ENCODE measurements at places on chromosomes 7 and 10.

GRCh38 chr7:149004405-149005370 is 23.6 kb downstream of the PDIA4 start:
- DNase-seq, result no peak

- DNase-seq, result peak; percentile 22
Observed at GRCh38 chr7:36216063-36216684, 63.1 kb downstream of the EEPD1 start.

- DNase-seq, result no peak
Observed at GRCh38 chr10:23318359-23318758, 26.2 kb downstream of the C10orf67 start.

- DNase-seq, result peak; percentile 55
Observed at GRCh38 chr10:5659702-5660528, 6.5 kb downstream of the ASB13 start.

DNA sequence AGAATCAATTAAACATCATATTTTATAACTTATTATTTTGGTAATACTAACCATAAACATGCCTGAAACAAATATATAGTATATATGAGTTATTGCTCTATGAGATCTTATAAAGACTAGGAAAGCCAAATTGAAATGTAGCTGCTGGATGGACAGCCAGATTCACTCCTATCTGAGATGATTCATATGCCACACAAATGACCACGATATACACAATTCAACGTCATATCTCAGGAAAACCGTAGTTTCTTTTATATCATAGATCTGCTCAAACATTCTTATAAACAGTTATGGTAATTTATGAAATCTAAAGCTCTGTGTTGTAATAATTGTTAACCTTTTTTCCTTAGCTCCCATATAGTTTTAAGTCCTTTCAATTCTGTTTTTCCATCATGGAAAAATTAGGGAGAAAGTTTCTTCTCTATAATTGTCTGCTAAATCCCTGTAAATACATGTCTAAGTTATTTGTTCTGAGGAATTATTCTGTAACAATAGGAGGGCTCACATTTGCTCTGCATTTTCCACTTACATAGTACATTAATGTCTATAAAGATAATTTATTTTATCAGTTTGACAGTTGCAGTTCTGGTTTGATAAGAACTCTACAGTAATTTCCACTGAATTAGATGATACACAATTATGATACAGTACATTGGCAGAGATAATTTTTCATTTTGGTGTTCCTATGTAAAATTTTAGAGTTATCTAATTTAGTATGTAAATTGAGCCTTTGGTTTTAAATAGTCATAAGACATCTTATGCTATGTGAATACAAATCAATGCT is 42.7 kb downstream of the GNAT3 start:
- no peak for DNase-seq

DNA sequence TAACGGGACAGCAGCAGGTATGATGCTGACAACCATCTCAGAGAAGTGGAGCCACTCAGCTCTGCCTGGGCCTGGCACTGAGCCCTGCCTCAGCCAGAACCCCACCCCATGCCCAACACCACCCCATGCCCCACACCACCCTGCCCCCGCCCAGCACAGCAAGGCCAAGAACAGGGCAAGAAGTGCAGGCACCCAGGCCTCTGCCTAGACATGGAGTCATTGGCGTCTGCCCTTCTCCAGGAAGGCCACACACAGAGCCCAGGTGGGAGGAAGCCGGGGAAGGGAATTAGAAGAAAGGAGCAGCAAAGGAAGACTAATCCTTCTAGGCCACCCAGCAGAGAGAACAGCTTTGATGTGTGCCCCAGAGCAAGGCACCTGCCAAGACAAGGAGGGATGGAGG is 18.9 kb downstream of the CAMK2G start:
- DNase-seq, result no peak

- DNase-seq, result no peak
Observed at GRCh38 chr7:158395780-158396278, 191.8 kb downstream of the PTPRN2 start.

DNA sequence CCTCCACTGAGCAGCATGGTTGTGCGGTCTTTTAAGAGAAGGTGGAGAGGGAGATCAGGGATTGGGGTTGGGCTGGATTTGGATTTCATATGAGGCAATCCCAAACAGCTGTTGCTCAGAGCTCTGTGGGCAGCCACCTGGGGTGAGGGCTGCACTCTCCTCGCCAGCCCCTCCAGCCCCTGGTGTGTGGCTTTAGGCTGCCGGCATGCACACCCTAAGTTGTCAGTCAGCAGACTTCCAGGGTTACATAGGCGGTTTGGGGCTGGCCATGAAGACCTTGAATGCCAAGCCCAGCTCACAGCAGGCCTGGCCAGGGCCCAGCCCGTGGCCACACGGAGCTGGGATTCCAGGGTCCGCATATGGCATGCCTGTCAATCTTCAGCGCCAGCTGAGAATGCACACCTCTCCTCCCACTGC is 54.8 kb downstream of the ZMIZ1 start:
- no peak for DNase-seq

- no peak for DNase-seq
Observed at GRCh38 chr10:7787150-7787856, 490 bp downstream of the KIN start.

DNA sequence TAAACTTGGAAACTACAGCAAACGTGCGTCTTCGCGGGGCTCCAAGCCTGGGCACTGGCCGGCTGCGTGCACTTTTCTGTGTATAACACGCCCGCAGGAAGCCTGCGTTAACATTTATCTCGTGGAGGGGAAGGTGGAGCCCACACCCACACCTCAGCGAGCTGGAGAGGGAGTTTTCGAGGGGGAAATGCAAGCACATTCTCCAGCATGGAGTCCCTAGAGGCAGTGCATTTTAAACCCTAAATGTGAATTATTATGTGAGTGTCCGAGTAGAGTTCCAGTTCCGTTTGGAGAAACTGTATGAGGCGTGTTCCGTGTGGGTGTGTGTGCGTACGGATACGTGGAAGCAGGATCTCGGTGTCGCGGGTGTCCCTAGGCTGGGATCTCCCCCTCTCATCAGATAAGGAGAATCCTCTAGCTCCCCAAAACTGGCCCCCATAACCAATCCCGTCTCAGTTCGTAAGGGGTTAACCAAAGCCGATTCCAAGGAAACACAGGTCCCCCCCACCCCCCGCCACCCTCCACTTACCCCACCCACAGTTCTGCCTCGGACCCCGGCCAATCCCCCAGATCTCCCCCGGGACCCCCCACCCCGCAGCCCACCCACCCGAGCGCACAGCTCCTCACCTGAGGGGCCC is 403 bp downstream of the CDK6 start:
- DNase-seq, result peak; percentile 20

GRCh38 chr7:29457565-29458011 is 106.0 kb upstream of the PRR15 start:
- peak; percentile 30 for DNase-seq

DNA sequence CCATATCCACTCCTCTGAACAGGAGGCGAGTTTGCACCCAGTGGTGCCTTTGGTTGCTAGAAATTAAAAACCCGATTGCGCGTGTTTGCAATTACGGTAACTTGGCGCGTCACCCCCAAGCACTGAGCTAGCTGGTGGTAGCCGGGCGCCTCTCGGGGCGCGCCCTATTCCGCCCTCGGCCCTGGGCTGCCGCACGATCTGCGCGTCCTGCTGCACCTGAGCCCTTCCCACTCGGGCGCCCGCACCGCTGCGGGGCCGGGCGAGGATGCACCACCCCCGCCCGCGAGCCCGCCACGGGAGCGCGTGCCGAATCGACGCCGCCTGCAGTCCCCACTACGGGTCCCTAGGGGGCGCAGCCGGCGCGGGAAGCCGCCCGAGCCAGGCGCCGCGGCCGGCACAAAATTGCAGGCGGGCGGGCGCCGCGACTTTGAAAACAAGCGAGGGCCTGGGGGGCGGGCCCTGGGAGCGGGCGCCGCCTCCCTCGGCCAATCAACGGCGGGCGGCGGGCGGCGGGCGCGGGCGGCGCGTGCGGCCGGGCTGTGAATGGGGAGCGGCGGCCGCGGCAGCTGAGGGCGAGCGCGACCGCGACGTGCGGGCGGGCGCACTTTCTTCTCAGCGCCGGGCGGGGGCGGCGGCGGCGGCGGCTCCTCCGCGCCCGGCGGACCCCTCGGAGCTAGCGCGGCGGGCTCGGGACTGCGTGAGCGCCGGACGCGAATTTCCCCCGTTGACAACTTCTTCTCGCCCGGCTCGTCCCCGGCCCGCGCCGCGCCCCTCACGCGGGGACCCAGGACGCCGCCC is at the start of gene SDK1:
TSS of gene SDK1 (plus strand) at position 602 of the 798 bp plus-strand sequence. CDS start 335 bp downstream, outside the sequence.
- DNase-seq, result peak; percentile 92

- no peak for DNase-seq
Observed at GRCh38 chr7:91579837-91580236, 300.7 kb downstream of the MTERF1 start.

DNA sequence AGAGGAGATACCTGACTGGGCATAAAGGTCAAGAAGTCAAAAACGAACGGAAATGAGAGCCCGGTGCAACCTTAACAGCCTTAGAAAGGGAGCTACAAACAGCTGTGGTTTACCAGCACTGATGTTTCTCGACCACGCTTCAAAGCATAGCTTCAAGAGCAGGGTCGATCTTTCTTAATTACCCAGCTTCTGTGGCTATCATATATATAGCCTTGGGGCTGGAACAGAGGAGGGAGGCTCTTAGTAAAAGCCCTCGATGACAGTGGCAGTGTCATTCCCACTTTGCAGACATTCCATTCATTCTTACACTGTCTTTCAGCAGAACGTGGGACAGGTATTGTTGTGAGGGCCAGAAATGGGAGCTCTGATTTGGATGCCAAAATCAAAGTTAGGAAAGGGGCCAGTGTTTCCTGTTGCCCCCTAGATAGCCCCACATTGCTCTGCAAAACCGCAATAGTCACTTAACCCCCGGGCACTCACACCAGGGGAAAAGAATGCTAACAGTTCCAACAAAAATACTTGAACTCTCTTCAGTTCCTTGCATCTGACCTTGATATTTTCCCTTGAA is 141.5 kb downstream of the MTPAP start:
- no peak for DNase-seq

- DNase-seq, result peak; percentile 85
Observed at GRCh38 chr7:42338231-42338915, 101.4 kb upstream of the GLI3 start.

GRCh38 chr7:157558875-157559595 is 222.2 kb downstream of the DNAJB6 start:
- DNase-seq, result no peak

- DNase-seq, result no peak
Observed at GRCh38 chr7:2553831-2554581, 1.3 kb downstream of the BRAT1 start.

- no peak for DNase-seq
Observed at GRCh38 chr7:44966731-44967538, 11.9 kb downstream of the MYO1G start.

DNA sequence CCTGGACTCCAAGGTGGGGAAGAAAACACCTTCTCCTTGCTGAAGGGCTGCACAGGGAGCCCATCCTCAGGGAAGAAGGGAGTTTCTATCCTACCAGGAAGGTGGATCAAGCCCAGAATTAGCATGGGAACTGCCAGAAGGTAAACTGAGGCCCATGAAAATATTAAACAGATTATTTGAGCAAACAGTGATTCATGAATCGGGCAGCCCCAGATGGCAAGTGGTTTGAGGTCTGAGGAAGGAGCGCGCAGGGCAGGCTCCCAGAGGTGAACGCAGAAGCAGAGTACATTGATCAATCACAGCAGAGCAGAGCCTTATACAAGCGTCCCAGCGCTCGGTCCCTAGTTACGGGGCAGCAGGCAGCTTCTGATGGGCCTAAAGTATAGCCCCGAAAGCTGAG is 35.8 kb upstream of the PROSER2 start:
- DNase-seq, result no peak

DNA sequence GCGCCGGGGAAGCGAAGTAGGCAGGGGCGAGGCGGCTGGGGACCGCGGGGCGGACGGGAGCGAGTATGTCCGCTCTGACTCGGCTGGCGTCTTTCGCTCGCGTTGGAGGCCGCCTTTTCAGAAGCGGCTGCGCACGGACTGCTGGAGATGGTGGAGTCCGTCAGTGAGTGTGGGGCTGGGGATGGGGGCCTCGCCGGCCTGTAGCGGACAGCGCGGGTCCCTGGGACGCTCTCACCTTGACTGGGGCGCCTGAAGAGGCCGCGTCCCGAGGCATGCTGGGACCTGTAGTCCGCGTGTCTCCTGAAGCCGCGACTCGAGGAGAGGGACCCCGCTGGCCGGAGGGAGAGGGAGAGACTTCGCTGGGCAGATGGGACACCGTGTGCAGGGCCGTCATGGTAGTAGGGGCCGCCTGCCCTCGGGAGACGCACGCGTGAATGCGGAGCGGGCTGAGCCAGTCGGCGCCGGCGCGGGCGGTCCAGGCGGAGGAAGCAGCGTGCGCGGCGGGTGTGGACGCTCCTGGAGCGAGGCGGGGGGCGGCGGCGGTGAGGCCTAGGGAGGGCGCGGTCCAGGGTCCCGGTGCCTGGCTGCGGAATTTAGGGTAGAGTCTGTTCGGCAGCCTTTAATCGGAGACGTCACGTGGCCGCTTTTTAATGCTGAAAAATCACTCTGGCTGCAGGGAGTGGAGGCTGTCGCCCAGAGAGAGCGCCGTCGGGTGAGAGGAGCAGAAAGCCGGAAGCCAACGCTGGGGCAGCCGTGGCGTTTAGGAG is at the start of gene NDUFB2:
TSS of gene NDUFB2 (plus strand) at position 29 of the 767 bp plus-strand sequence. CDS start at position 66, 37 bp downstream.
- DNase-seq, result peak; percentile 74

- peak; percentile 76 for DNase-seq
Observed at GRCh38 chr10:22816298-22816653, 101.9 kb upstream of the PIP4K2A start.

GRCh38 chr7:41624818-41625217 is 78.1 kb downstream of the INHBA start:
- peak; percentile 54 for DNase-seq

DNA sequence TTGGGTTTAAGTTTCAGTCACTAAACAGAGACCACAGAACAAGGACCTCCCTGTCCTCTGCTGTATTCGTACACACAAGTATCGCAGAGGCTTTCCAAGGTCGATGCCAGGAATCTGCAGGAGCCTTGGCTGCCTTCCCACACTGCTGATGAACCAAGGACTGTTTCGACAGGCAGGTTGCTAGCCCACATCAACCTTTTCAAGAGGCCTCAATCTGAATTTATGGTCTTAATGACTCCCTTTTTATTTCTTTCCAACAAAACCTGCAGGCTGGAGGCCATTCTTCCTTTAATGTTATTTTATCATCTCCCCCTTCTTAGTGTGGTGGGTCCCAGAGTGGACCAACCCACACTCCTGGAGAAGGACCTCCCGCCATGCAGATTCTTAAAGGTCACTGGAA is 45.6 kb downstream of the JCAD start:
- no peak for DNase-seq

GRCh38 chr10:24228642-24229041 is 19.7 kb downstream of the KIAA1217 start:
- no peak for DNase-seq

DNA sequence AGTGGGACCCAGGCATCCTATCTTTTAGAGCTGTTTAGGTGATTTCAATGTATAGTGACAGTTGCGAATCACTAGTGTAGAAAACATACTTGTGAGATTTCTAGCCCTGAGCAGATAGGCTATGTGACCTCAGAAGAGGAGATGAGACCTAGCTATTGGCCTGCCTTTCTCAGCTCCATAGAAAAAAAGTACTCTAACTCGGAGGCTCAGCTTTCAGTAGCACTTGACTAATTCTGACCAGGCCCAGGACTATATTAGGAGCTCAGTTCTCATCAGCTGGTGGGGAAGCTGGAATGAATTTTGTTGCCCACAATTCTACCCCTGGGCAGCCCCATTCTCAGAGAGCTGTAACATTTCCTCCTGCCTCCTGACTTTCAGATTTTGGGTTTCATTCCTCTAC is 179.9 kb upstream of the NAMPT start:
- no peak for DNase-seq

- DNase-seq, result no peak
Observed at GRCh38 chr7:83837683-83838082, 188.7 kb upstream of the SEMA3E start.

- peak; percentile 19 for DNase-seq
Observed at GRCh38 chr10:17918187-17918903, 33.4 kb upstream of the SLC39A12 start.

- DNase-seq, result no peak
Observed at GRCh38 chr10:132728321-132728720, 57.6 kb downstream of the NKX6-2 start.

All from fibroblast of gingiva (primary cell).